Fibroblast of upper back skin (primary cell): ENCODE measurements at places on chromosomes 7 and 10.
A peak's percentile ranks its signal among the peaks of the same experiment; 100 is the strongest.

DNA sequence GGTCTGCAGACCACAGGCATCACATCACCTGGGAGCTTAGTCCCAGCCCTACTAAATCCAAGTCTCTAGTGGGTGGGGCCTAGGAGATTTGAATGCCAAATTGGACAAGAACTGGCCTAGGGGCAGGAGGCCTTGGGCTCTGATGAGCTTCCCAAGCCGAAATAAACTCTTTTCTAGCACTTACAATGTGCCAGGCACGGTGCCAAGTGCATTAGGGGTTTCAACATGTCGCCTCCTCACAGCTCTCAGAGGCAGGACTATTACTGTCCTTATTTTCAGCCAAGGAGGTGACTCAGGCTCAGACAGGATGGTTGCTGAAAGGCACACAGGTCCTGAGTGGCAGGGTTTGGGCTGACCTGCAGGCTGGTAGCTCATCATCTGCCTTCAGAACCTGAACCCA, 9.2 kb upstream of the CPA1 start:
- DNase-seq, result peak; percentile 68

- no peak for DNase-seq
These were observed 64.1 kb upstream of the LRRN3 start for GRCh38 chr7:111026806-111027205.

- peak; percentile 62 for DNase-seq
These were observed 18.8 kb downstream of the CELF2 start for GRCh38 chr10:11036424-11037011.

GRCh38 chr10:87860156-87860795, 3.1 kb downstream of the KLLN start:
- DNase-seq, result peak; percentile 85

- DNase-seq, result no peak
These were observed 3.0 kb downstream of the ZNF488 start for GRCh38 chr10:47381103-47381395.

GRCh38 chr10:666237-667012, 23.0 kb downstream of the DIP2C start:
- DNase-seq, result no peak

GRCh38 chr7:137454246-137454724, 110.8 kb upstream of the PTN start:
- DNase-seq, result peak; percentile 64

GRCh38 chr10:125062914-125063230, 97.5 kb downstream of the CTBP2 start:
- peak; percentile 42 for DNase-seq

- peak; percentile 37 for DNase-seq
These were observed 427.8 kb upstream of the LRGUK start for GRCh38 chr7:133699386-133699785.

DNA sequence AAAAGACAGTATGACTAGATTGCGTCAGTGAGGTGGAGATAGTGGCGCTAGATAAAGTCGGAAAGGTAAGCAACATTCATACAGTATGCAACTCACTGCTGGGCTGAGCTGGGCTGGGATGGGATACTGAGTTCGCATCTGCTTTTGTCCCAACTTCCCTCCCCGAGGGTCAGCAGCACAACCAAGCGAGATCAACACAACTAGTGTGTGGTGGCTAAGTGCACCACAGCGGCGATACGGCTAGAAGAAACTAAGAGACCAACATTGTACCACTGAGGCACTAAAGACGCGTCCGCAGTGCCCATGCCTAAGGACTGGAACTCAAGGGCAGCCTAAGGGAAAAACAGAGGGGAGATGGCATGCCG, 467 bp downstream of the EXOSC1 start:
- no peak for DNase-seq

- DNase-seq, result no peak
These were observed 117.0 kb upstream of the RET start for GRCh38 chr10:42959833-42960232.

GRCh38 chr10:78830976-78831375, 237.8 kb upstream of the ZMIZ1 start:
- DNase-seq, result no peak

- no peak for DNase-seq
These were observed 5.6 kb downstream of the ZNHIT1 start for GRCh38 chr7:101223528-101223927.

DNA sequence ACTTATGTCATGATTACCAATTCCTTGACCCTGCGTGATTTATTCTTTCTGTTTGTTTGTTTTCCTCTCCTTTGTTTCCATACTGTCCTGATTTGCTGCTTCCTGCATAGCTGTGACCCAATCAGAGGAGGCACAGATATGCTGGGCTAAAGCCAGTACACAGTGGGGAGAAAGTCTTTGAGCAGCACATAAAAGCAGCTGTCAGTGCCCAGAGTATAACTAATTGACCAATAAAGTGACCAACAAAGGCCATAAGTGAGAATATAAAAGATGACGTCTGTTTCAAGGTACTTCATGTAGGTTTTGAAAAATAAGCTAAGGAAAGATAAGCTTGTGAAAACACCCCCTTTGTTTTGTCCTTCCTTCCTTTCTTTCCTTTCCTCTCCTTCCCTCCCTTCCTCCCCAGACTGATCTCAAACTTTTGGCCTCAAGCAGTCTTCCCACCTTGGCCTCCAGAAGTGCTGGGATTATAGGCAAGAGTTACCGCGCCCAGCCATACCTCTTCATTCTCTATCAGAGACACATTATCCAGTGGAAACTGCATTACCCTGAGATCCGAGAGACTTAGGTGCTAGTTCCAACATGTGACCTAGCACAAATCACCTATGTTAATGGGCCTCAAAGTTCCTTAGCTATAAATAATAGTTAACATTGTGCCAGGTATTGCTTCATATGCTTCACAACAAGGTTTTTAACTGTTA, 17.0 kb downstream of the BCAP29 start:
- DNase-seq, result no peak

GRCh38 chr7:73734619-73735527, 3.7 kb downstream of the ABHD11 start:
- DNase-seq, result peak; percentile 73

GRCh38 chr10:71358277-71358676, 38.4 kb upstream of the CDH23 start:
- DNase-seq, result no peak

DNA sequence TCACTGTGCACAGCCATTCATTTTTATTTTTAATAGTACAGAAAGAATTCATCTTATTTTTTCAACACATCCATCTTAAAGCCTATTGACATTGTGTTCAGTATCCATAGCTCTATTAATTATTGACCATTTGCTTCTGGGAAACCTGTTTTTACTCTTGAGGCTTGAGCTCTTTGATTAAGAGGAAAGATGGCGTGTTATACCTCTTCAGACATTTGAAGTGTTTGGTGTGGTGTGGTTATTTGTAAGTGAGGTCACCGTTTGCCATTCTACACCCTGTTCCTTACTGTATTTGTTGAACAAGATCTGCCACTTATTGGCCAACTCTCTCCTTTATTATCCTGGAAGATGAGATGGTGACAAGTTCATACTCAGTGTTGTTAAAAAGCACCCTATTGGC, 18.4 kb downstream of the C7orf57 start:
- DNase-seq, result no peak

DNA sequence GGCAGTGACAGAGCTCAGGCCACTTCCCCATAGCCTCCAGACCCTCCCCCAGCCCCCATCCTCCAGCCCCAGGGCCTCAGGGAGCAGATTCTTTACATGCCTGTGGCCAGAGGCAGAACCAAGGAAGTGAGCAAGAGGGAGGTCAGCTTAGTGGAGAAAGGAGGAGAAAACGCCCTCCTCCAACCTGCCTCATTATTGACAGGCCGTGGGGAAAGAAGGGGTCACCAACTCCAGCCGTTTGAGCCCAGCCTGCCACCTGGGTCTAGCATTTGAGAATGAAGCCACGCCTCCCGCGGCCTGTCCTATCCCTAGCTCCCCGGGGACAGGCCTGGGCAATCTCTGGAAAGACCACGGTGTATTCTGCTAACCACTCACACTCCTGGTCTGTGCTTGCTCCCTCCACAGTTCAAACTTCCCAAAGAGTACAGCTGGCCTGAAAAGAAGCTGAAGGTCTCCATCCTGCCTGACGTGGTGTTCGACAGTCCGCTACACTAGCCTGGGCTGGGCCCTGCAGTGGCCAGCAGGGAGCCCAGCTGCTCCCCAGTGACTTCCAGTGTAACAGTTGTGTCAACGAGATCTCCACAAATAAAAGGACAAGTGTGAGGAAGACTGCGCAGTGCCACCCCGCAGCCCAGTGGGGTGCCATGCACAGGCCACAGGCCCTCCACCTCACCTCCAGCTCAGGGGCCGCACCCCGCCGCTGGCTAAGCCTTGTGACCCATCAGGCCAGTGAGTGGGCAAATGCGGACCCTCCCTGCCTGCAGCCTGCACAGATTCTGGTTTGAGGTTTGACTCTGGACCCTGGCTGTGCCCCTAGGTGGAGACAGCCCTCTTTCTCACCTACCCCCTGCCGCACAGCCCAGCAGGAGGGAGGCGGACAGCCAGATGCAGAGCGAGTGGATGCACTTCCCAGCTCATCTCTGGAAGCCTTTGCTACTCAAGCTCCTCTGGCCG, 14.3 kb upstream of the TRIM8 start:
- peak; percentile 94 for DNase-seq

- DNase-seq, result peak; percentile 20
These were observed 266.1 kb downstream of the TCF7L2 start for GRCh38 chr10:113216102-113216501.

DNA sequence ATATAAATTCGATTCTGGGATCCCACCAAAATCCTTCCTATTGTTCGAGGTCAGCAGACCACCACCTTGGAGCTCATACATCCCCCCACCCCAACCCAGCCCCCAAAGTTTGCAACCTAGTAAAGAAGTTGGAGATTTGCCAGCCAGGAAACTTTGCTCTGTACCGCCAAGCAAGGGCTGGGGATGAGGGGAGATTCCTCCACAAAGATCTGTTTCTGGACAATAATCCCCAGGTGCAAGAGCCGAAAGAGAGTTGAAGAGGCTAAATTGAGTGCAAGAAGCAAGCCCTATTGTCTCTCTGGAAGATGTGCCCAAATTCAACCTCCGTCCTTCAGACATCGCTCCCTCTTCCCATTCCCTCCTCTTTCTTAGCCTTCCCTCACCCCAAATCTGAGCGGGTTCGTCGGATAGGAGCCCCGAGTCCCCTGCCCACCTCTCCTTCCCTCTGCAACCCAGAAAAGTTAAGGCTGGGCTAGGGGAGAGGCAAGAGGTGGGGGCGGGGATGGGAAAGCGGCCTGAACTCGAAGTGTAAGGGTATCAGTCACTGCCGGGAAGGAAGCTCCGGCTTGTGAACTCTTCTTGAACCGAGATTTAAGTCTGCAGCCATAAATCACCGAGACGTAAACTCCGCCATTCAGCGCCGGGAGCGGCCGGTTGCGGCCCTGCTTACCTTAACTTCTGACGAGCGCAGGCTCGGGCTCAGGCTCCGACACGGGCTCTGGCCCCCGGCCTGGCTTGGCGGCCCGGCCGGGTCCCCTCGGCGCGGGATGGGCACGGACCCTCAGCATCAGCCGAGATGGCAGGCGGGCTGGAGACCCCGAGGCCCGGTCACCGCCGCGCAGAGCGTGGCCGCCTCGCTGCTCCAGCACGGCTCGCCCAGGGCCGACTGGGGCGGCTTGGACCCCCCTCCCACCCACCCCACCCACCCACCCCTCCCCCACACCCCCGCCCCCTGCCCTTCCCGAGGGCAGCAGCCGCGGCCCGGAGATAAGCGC, 10.8 kb upstream of the HOXA2 start:
- DNase-seq, result peak; percentile 86

- DNase-seq, result peak; percentile 31
These were observed 288.7 kb upstream of the AUTS2 start for GRCh38 chr7:69309601-69310000.

DNA sequence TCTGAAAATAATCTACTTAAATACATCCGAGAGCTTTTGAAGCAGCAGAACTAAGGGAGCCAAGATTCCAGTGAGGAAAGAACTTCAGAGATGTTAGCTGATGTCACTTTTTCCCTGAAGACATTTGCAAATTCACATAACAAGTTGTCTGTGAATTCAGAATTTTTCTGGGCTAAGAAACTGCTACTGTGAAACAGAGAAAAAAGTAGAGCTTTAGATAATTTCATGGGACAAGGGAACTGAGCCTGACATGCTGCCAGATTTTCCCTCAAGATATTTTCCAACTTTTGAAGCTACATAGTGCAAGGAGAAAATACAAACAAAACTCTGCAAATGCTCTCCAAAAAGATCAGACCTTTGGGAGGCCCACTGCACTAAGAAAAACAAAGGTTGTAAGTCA, 484.2 kb downstream of the ANKRD7 start:
- no peak for DNase-seq

GRCh38 chr7:12926206-12926605, 238.8 kb downstream of the ARL4A start:
- DNase-seq, result no peak

GRCh38 chr7:22931011-22931410, 82.9 kb downstream of the HYCC1 start:
- DNase-seq, result no peak

- peak; percentile 29 for DNase-seq
These were observed 693.1 kb downstream of the PARD3 start for GRCh38 chr10:34121781-34122622.

DNA sequence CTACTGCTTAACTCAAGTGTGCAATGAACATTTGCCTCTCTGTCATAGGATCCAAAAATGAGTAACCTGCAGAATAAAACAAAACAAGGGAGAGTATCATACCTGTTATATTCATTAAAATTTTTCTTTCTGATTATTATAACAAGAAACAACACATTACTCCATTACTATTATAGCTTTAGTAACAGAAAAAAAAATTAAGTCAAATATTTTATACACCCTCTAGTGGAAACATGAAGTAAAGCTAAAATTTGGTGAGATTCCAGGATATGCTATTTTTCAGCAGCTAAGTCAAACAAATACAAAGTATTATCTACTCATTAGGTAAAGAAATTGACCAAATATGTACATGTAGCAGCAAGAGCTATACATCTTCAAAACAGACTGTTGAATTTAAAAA, 56.3 kb downstream of the PDZD8 start:
- no peak for DNase-seq

DNA sequence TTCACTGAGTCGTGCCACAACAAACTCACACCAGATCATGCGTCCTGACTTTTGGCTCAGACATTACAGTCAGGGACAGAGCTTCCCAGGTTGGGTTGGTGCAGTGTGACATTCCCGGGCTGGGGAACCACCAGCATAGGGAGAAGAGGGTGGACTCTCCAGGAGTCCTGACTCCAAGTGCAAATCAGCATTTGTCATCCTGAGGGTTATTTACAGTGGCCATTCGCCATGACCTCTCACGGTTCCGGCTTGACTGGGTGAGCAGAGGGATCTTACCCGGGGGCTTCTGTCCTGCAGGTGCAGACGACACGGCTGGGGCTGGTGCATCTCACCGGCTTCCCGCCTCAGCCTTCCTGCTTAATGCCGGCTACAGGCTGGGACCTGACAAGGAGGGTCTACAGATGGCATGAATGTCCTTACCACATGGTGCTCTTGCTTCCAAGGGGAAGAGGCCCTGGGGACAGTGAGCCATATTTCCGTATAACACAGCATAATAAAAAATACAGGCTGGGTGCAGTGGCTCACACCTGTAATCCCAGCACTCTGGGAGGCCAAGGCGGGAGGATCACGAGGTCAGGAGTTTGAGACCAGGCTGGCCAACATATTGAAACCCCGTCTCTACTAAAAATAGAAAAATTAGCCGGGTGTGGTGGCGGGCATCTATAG, 12.5 kb upstream of the INTS1 start:
- DNase-seq, result no peak
